ENCODE measurements at places on chromosomes 7 and 10.

DNA sequence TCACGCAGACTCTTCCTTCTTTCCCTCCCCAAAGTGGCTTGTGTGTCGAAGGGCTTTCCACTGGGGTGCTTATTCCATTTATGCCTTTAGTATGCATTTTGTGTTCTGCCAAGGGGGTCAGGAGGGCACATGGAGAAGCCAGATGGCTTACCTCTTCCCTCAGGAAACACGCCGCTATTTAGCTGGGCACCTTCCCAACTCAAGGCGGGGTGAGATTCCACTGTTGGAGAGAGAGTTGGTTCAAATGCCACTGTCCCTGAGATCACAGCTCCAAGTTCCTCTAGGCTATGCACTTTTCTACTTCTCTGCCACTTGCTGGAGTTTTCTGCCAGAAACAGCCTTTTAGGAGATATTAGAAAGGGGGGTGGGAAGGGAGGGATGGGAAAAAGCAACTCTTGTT lies 1091.8 kb downstream of the LRMDA start:
- DNase-seq = no peak

DNA sequence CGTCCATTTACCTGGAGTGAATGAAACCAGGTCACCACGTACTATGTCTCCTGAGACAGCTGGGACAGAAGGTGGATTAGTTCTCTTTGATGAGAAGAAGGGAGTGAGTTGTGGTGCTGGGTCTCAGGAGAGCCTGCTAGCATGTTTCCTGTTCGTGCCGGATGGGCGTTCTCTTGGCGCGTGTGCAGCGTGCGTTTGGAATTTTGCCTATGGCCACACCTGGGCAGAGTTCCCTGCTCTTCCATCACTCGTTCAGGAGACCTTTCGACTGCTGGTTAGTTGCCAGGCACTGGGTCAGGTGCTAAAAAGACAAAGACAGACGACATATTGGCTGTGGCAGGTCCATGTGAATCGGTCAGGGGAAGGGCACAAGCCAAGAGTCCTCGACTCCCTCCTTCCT lies 90.3 kb downstream of the TRRAP start:
- no peak for DNase-seq

- DNase-seq = no peak
Measured at GRCh38 chr7:72751978-72752377, 76.0 kb downstream of the TYW1B start.

- DNase-seq = peak; percentile 11
Measured at GRCh38 chr10:115129752-115130151, 36.6 kb downstream of the ATRNL1 start.

DNA sequence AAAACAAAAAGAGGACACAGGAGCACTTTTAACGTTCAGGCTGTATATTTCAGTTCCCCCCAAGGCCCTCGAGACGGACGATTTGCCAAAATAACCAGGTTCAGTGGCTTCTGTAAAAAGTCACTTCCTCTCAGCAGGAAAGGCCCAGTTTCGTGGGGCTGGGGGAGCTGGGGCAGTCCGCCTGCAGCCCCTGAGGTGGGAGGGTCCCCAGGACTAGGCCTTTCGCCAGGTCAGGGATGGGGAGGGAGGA lies 28.8 kb downstream of the WDR86 start:
- no peak for DNase-seq

DNA sequence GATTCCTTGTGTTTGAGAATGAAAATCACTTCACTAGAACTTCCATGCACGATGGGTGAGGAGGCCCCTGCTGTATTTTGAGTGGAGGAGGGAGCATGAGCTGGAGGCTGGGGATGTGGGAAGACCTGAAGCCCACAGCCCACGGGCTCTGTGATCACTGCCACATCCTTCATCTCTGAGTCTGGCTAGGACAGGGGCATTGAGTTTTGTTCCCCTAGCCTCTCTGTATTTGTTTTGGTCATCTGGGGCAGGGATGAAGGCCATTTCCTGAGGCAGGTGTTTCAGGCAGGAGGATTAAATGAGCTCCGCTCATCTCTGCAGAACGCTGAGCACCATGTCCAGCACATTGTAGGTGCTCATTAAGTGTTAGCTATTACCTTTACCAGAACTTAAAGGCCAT lies 293.6 kb downstream of the GLRX3 start:
- no peak for DNase-seq

DNA sequence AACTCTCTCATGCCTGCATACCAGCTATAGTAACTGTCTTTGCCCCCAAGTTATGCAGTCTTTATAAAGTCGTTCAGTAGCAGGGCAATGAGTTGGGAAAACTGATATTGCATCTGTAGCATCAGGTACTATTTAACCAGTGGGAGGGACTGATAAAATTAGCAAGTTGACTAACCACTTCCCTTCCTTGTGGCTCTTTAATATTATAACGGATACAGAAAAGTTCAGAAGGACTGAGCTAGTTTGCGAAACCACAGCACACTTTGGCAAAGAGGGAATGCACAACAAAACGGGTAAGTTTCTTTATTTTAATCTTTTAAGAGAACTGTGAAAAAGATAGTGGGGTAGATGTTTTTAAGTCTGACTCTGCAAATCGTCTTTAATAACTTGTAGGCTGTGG lies 205.3 kb upstream of the HDAC9 start:
- no peak for DNase-seq

- DNase-seq = no peak
Measured at GRCh38 chr10:130403153-130404075, 267.2 kb downstream of the GLRX3 start.

- DNase-seq = no peak
Measured at GRCh38 chr7:35256256-35257175, 2.6 kb upstream of the TBX20 start.

- DNase-seq = peak; percentile 15
Measured at GRCh38 chr10:121900443-121901174, 27.2 kb downstream of the ATE1 start.

DNA sequence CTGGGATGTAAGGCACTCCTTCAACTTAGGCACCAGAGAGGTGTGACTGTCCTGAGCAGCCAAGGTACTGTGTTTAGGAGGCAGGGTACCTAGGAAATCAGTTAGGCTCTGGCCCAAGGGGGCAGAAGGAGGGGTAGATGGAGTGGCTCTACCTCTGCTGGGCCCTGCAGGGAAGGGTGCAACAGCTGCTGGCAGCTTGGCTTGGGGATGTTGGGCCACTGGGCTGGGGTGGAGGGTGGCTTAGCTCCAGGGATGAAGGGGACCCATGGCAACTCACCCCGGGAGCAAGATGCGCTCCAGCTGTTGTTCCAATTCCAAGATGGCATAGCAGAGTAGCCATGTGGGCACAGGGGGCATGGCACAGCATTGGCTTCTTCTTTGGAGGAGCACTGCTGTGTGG lies 42.1 kb downstream of the NEURL1 start:
- no peak for DNase-seq

DNA sequence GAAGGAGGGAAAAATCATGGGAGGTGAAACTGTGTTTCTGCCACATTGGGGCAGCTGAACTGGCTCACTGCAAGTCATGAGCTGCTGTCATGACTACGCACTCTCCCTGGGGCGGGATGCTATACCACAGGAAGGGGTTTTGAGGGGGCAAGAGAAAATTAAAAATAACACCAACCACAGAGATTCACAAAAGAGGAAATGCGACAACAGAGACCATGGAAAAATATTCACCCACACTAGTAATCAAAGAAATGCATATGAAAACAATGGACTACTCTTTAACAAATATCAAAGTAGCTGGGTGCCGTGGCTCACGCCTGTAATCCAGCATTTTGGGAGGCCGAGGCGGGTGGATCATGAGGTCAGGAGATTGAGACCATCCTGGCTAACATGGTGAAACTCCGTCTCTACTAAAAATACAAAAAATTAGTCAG lies 65.2 kb upstream of the TM9SF3 start:
- peak; percentile 60 for DNase-seq

DNA sequence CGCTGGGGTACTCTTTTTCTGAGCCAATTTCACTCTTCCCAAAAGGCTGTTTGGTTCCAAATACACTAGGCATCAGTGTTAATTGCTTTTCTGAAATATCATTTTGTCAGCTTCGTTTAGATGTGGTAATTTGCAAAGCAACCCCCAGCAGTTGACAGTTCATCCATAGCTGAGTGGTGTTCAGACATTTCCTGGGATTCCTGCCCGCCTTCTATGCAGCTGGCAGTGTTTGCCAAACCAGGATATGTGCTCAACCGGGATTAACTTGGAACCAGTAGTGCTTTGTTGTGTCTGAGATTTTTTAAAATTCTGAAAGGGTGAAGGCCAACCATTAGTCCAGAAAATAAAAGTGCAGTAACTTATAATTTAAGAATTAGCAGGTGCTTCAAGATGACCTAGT lies 25.2 kb upstream of the MKLN1 start:
- no peak for DNase-seq

- DNase-seq = no peak
Measured at GRCh38 chr10:103153302-103154197, 39.5 kb downstream of the NT5C2 start.

DNA sequence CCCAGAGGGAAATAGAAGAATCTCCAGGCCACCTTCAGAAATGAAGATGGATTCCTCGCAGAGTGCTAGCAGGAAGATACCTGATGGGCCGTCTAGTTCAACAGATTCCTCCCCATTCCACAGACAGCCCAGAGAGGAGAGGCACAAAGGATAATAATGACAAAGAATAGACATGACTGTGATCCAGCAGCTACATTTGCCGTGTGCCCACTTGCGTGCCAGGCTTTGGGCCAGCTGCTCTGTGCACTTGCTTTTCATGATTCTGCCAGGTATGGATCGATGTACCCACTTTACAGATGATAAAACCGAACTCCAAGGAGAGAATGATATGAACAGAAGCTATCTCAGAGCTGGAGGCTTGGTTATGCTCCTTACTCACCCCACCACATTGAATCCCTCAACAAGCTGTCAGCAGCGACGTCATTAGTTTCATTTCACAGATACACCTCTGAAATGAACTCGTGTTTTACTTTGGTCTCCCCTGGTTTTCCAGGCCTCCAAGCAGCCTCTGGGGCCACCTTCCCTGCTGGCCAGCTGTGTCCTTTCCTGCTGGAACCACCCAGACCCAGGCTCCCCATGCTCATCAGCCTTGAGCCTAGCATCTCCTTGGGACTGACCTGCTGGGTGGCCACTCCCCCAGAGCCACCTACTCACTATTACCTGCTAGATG lies 11.9 kb upstream of the WDFY4 start:
- DNase-seq = peak; percentile 66

DNA sequence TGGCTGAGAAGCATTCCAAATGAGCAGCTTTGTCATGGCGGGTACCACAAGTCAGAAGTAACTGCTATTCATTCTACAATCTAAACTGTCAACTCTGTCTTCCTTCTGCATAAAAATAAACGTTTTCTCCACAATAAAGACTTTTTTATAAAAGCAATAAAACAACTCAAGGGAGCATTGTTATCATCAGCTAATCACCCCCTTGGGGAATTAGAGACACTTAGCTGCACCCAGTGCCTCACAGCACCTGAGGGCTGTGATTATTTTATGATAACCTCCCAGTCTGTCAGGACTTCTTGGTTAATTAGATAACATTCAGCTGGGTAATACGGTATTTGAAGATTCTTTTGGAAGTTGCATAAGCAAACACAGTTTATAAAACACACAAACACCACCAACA lies 155.6 kb downstream of the PPP1R3A start:
- no peak for DNase-seq

GRCh38 chr10:50823789-50824188 lies 61.6 kb downstream of the A1CF start:
- no peak for DNase-seq

GRCh38 chr7:101985057-101985902 lies 167.9 kb downstream of the CUX1 start:
- peak; percentile 66 for DNase-seq

GRCh38 chr7:117012696-117013095 lies 59.4 kb downstream of the ST7 start:
- DNase-seq = peak; percentile 36

DNA sequence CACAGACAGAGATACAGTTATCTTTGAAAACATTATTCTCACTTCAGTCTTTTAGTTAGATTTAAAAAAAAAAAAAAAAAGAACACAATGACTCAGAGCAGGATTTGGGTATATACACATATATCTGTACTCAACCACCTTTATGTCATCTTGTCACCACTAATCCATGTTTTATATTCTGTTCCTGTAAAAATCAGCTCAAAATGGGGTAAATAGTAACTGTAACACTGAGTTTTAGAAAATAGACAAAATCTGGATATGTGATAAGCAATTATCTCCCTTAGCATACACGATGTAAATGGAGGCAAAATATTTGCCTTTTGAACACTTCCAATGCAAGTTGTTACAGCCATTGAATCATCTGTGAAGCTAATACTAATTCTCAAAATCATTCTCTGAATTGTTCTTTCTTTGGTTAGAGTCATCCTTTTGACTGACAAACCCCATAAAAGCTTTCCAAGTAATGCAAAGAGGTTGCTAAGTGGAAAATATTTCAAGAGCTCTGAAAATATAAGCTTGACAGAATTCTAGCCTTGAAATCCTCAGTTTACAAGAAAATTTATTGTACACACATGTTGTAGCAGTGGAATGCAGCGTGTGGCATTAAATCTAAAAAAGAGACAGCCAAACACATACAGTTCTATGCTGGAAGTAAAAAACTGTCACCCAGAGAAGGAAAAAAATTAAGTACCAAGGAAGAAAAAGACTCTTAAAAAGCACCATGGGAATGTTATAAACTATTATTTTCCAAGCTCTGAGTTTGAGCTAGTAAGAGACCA lies 502.2 kb upstream of the PHF14 start:
- DNase-seq = no peak

GRCh38 chr7:44075296-44076075 lies 6.8 kb downstream of the POLM start:
- no peak for DNase-seq

GRCh38 chr10:13439313-13440184 lies 89.3 kb downstream of the BEND7 start:
- no peak for DNase-seq

- DNase-seq = no peak
Measured at GRCh38 chr10:21746118-21746517, 212.1 kb downstream of the MLLT10 start.

DNA sequence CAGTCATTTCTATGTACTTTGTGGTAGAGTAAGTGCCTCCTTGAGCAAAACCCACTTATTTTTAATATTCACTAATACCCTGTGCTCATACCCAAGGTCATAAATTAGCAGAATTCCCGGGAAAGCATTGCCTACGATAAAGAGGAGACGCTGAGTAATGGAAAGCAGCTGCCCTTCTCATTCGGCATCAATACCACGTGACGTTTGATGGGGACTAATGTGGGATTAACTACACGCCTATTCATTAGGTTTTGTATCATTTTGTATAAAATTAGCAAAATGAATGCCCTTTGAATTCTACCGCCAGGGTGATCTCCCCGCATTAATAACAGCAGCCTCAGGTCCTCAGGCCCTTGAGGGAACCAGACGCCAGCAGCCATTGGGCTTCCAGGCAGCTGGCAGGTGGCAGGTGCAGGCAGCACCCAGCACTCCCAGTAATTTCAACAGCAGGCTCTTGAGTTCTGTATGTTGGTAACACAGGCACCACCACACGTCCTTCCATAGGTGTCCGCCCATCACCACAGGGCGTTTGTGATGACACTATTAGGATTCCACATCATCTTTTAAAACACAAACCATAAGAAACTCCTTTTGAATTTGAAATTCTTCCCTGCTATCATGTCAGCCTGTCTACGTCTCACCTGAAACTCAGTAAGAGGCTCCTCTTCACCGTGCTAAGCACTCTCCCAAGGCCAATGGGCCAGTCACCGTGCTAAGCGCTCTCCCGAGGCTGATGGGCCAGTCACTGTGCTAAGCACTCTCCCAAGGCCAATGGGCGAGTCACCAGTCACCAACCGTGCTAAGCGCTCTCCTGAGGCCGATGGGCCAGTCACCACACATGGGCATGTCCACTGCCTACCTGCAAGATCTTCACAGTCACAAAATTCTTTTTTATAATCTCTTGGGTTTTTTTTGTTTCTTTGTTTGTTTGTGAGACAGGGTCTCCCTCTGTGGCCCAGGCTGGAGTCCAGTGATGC lies 509.4 kb downstream of the PTPRN2 start:
- no peak for DNase-seq

Measured in GM06990 (cell line).